Renal pelvis (tissue), 12 donors: ENCODE measurements at places on chromosomes 4 and X. TPM values are rescaled to one million over a fixed set of nuclear protein-coding genes. Genes with fewer than 3 reads are reported as not detected.

- DNase-seq, result no peak
These were observed 56.0 kb downstream of the ZFYVE28 start for GRCh38 chr4:2362266-2363055.

DNA sequence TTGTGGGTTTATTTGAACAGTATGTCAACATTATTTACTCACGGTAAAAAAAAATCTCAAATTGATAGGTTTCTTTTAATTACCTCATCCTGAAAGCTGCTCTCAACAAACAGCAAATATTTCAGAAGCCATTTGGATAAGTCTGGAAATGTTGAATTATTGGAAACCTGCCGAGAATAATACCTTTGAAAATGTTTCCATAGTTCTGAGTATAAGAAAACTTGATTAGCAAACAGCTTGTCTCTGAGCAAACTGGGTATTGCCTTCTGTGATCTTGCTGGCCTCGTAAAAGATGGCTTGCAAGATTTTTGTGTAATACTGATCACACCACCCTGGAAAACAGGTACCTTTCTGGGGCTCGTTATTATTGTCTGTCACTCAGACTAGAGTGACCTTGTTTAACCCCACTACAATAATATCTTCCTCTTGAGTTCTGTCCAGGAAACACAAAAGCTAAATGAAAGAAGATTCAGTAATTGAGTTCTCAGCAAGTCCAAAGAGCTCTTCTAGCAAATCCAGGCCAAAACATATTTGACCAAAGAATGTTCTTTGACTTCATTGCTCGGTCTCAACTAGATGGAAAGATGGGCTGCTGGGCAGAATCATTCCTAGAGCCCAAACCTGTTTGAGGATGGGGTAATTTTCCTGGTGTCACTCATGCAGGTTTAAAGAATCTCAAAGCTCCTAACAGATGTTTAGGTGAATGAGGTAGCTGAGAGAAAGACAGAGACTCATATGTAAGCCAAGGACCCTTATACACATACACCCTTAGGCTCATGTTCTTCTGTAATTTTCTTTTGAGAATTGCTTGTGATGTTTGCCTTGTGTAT, 255.6 kb upstream of the JADE1 start:
- DNase-seq, result no peak

DNA sequence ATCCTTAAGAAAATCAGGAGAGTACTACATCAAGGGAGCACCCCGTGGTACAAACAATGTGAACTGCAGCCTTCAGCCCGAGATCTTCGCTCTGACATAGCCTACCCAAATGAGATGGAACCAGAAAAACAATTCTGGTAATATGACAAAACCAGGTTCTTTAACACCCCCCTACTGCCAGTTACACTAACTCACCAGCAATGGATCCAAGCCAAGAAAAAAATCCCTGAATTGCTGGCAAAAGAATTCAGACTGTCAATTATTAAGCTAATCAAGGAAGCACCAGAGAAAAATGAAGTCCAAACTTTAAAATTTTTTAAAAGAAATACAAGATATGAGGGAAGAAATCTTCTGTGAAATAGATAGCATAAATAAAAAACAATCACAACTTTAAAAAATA, 101.7 kb upstream of the KLF8 start:
- no peak for DNase-seq

DNA sequence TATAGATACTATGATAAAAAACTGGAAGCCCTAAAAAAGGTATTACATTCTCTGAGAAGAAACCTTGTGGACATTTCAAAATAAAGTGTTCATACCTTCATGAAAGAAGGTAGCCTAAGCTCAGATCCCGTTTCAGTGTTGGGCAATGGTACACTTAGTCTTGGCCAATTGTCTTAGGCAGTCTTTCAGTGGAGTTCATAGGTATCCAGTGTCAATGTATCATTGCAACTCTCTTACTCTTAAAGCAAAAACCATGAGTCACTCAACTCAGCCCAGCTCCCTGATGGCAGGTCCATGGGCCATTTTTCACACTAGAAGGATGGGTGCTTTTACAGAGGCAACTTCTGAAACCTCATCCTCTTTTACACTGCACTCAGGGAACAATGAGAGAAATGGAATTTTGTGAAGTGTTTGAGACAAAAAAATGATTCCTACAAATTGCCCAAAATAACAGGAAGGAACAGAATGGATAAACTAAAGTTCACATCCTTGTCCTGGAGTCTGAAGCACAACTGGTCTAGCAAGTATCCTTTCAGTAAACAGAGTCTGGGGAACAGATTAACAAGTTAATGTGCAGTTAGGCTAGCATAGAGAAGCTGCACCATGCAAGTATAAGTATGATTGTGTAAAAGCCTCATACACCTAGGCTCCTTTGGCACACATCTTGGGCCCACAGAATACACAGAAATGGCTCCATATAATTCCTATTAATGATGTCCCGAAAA, 7.0 kb upstream of the ZNF827 start:
- DNase-seq, result no peak

- no peak for DNase-seq
These were observed 270.0 kb downstream of the MAPK10 start for GRCh38 chr4:86089781-86090323.

GRCh38 chrX:154661899-154662298, 8.5 kb upstream of the CTAG2 start:
- no peak for DNase-seq

DNA sequence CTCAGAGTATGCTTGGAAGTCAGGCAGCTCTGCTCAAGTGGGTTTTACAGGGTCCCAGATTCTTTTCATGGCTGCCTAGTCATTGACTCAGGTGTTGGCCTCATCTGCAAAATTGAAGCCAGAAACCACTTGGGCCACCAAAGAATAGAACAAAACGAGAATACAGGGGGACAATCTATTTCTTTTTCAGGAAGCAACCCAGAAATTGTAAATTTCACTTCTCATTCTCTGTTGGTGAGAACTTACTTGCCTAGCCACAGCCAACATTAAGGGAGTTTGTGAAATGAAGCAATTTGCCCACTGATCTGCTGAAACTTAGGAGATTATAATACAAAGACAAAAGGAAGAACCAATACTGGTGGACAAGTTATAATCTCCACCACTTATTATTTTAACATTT, 8.6 kb upstream of the TKTL2 start:
- DNase-seq, result no peak

- DNase-seq, result no peak
These were observed 44.2 kb upstream of the ADAM29 start for GRCh38 chr4:174873931-174874330.

GRCh38 chr4:94976371-94977011, 218.7 kb downstream of the BMPR1B start:
- DNase-seq, result no peak

GRCh38 chrX:53319614-53320542, 38.5 kb upstream of the IQSEC2 start:
- no peak for DNase-seq

GRCh38 chr4:36215627-36216026, 28.7 kb downstream of the ARAP2 start:
- DNase-seq, result no peak

- no peak for DNase-seq
These were observed 4.0 kb upstream of the KANTR start for GRCh38 chrX:53089925-53090324.

GRCh38 chr4:14434483-14434882, 567.8 kb upstream of the CPEB2 start:
- DNase-seq, result no peak

DNA sequence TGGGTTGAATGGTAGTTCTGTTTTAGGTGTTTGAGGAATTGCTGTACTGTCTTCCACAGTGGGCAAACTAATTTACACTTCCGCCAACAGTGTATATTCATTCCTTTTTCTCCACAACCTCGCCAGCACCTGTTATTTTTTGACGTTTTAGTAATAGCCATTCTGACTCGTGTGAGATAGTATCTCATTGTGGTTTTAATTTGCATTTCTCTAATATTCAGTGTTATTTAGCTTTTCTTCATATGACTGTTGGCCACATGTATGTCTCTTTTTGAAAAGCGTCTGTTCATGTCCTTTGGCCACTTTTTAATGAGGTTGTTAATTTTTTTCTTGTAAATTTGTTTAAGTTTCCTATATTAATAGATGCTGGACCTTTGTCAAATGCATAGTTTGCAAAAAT, 26.9 kb upstream of the WDR17 start:
- DNase-seq, result no peak

GRCh38 chrX:31280580-31280979, 208.7 kb upstream of the FTHL17 start:
- DNase-seq, result no peak

DNA sequence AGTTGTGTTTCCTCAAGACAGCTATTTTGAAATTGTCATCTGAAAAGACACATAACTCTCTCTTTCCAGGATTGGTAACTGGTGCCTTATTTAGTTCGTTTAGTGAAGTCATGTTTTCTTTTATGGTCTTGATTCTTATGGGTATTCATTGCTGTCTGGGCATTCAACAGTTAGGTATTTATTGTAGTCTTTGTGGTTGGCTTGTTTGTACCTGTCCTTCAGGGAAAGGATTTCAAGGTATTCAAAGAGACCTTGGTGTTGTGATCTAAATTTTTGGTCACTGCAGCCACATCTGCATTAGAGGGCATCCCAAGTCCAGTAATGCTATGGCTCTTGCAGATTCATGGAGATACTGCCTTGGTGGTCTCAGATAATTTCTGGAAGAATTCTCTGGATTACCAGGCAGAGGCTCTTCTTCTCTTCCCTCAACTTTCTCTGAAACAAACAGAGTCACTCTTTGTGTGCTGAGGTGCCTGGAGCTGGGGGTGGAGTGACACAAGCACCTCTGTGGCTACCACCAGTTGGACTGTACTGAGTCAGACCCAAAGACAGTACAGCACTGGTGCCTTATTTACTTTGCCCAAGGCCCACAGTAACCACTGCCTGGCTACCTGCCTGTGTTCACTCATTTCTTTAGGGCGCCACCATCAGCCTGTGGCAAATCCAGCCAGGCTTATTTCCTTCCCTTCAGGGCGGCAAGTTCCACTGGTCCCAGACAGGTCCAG, 620.4 kb downstream of the KCNIP4 start:
- DNase-seq, result no peak

DNA sequence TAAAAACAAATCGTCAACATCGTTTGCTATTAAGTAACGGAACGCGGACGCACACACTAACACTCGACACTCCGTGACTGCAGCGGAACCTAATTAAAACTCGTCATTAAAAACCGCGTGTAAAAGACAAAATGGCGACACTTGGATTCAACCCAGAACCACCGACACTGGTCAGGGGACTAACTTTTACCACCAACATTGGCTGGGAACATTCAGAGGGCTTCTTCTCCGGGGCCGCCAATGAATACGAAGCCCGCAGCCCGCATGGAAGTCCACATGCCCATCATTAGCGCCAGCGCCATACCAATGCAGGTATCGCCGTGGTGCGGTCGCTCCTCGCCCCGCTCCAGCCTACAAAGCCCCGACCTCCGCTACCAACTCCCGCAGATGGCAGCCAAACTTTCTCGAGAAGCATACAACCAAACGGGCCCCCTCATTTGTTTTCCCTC, 498 bp downstream of the RBMX start:
- DNase-seq, result no peak

DNA sequence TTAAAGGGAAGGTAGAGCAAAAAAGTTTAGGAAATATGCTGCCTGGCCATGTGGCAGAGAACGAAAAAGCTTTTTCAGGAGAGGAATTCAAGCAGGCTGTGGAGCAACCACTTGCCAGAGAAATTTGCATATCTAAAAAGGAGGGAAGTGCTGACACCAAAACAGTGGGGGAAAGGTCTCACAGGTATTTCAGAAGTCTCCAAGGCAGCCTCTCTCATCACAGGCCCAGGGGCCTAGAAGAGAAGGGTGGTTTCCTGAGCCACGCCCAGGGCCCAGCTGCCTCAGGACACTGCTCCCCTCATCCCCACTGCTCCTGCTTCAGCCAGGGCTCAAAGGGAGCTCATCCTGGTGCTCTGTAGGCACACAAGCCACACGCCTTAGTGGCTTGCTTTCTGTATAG, 29.9 kb upstream of the STS start:
- no peak for DNase-seq

GRCh38 chr4:6044805-6045204, 26.6 kb upstream of the C4orf50 start:
- no peak for DNase-seq

- DNase-seq, result no peak
These were observed 19.5 kb downstream of the SAT1 start for GRCh38 chrX:23802431-23802830.

DNA sequence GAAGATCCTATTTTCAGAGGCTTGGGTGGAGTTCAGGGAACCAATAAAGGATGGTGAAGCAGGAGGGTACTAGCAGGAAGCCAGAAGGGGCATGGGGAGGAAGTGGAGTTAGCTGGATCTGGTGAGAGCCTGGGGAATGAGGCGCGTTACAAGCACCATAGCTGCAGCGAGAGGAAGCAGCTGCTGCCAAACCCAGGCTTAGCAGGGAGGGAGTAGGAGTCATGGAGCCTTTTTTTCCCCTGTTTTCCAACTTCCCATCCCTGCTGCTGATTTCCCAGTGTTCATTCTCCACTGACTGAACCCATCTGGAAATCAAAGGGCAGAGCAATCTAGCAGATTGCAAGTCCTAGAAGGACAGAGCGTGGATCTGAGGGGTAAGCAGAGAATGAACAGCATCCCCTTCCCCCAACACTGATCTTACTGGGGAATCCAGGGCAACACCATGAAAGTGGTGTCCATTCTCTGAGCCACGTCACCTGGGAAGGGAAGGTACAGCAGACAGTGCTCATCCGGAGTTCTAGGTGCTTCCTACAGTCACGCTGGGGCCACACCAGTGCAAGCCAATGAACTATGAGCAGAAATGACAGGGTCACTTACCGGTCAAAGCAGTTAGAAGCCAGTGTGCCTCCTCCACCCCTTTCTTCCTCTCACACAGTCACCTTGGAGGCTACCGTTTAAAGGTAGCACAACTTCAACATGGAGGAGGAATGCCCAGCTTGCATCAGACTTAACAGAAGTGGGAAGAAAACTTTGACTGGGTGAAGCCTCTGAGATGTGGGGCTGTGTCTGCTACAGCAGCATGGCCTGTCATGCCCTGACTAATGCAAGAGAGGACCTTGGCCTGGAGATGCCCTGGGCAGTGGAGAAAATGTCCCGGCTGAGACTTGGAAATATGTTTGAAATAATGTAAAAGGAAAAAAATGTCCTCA, 36.7 kb downstream of the SMIM20 start:
- DNase-seq, result peak; percentile 56

DNA sequence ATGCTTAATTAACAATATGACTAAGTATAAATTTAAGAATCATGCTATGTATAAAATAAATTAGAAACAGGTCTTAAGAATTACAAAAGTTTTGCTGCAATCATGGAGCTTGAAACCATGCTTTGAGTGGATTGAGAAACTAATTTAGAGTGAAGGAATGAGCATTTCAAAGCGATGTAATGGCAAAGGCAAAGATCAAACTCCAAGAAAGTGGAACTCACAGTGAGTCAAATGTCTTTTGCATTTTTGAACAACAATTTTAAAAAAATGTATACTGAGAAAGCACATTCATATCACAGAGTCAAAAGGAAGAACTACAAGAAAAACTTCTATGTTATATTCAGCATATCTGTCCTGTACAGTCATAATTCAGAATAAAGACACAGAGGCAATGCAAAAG, 6.6 kb downstream of the GPRIN3 start:
- no peak for DNase-seq

SMIM10 gene
- 8.1 TPM for polyA plus RNA-seq

TCEAL8 gene
- 142 TPM for polyA plus RNA-seq

SRPK3 gene
- polyA plus RNA-seq, result 1.5 TPM

FOXO4 gene
- polyA plus RNA-seq, result 32.6 TPM

CCDC149 gene
- 16.4 TPM for polyA plus RNA-seq

GRPEL1 gene
- polyA plus RNA-seq, result 37.2 TPM

USP26 gene
- polyA plus RNA-seq, result not detected

UGT2A1 gene
- 19.4 TPM for polyA plus RNA-seq

MAGEB18 gene
- not detected for polyA plus RNA-seq

TGIF2LX gene
- not detected for polyA plus RNA-seq

SERTM2 gene
- 0.03 TPM for polyA plus RNA-seq

TLR10 gene
- 0.59 TPM for polyA plus RNA-seq

RTL9 gene
- 0.21 TPM for polyA plus RNA-seq

PCDH10 gene
- 2.2 TPM for polyA plus RNA-seq

RAP1GDS1 gene
- 33.1 TPM for polyA plus RNA-seq
